ENCODE measurements at places on chromosomes 1 and 21. TPM values are rescaled to one million over a fixed set of nuclear protein-coding genes. Genes with fewer than 3 reads are reported as not detected.

- DNase-seq = no peak
Observed at GRCh38 chr1:196887515-196888239, at the start of gene CFHR4. TSS of gene CFHR4 (plus strand) at chr1:196888052. CDS start at chr1:196888151, 99 bp downstream.

GRCh38 chr1:116711263-116711840 lies 42.9 kb upstream of the CD2 start:
- DNase-seq = peak; percentile 32

DNA sequence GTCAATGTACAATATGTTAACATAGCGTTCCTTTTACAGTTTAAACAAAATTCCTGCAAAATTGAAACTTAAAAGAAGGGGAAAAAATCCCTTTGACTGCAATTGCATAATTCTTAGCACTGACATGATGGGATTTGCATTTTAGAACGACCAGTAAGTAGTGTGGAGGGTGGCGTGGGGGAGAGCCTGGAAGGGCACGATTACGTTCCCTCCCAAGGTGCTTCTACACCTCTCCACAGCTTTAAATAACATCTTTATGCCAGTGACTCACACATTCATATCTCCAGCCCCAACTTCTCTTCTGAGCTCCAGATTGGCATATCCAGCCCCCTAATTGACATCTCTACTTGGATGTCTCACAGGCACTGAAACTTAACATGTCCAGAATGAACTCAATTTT lies 64.3 kb downstream of the OLFML3 start:
- DNase-seq = no peak

DNA sequence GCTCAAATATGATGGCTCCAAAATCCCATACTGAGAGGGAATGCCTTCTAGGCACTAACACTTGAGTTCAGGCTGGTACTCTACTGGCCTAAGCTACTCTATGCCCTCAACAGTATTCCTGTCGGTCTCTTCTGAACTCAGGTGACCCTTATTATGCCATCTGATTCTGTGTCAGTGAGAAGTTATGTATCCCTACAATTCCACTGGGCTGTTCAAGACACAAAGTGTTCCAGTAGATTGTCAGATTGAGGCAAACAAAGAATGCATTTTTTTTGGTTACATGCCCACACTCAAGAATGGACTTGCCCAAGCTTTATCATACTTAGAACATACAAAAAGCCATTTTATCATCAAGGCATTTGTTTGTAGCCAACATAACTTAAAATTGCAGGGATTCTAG lies 553.8 kb upstream of the PRMT6 start:
- DNase-seq = no peak

GRCh38 chr1:159205225-159205624 lies 550 bp downstream of the ACKR1 start:
- no peak for DNase-seq

GRCh38 chr1:201912832-201913231 lies 24.1 kb downstream of the SHISA4 start:
- no peak for DNase-seq

GRCh38 chr21:33769057-33769456 lies 126.8 kb downstream of the ITSN1 start:
- DNase-seq = no peak

DNA sequence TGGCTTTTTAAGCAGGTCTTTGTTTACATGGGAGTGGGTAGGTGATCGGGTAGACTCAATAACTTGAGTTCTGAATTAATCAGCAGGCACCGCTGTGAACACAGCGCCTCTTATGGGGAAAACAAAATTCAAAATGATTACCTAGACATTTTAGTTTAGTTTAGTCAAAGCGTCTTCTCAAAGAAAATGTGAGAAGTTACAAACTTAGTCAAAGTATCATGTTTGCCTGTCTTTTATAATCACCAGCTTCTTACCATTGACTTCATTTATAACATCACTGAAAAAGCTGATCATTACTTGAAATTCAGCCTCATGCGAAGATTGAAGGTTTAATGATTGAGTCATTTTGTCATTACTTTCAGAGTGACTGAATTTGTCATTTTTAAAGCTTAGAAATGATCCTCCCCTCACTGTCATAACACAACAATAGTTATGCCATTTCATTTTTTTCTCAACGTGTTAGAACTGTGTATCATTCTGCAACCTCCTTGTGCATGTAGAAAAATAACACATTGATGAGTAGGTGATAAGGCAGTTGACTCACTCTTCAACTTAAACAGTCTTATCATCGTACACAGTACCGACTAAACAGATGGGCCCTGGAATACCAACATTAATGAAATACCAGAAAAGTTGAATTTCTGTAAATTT lies 188.5 kb downstream of the NFIA start:
- no peak for DNase-seq

GRCh38 chr1:30760596-30761324 lies 3.2 kb upstream of the LAPTM5 start:
- no peak for DNase-seq

DNA sequence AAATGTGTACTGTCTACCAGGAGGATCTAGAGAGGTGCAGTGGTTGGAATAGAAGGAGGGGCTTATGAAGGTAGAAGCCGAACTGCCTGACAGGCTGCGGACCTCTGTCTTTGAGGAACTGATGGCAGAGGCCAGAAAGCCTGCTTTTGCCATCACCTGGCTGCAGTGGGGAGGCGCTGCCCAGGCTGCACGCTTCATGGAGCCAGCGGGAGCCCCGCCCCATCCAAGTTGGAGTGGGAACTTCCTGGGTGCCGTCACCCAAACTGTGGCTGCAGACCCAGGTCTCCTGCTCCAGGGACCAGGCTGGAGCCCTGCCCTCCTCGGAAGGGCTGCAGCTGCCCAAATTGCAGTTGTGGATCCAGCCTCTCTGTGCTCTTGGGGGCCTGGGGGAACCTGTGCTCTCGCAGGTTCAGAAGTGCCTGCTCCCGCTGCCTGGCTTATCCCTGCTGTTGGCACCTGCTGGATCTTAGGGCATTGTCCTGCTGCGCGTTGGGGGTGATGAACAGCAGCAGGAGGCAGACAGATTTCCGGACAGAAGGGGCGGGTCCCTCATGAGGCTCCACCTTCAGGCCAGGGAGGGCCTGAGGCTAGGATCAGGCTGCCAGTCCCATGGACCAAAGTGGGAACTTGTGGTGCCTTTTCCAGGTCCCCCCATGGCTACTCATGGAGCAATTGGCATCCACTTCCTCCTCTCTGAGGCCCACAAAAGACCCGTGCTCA lies 118.0 kb upstream of the PLPPR4 start:
- no peak for DNase-seq

DNA sequence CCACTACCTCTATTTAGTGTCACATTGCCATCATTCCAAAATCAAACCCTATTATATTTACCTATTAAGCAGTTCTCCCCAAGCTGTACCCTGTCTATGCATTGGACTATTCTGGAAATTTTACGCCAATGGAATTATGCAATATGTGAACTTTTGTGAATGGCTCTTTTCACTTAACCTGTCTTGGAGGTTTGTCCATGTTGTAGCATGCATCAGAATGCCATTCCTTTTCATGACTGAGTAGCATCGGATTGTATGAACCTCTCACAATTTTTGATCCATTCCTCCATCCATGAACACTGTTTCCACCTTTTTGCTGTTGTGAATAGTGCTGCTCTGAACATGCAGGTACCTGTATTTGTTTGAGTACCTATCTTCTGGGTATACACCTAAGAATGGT lies 33.7 kb downstream of the FAM163A start:
- DNase-seq = no peak

DNA sequence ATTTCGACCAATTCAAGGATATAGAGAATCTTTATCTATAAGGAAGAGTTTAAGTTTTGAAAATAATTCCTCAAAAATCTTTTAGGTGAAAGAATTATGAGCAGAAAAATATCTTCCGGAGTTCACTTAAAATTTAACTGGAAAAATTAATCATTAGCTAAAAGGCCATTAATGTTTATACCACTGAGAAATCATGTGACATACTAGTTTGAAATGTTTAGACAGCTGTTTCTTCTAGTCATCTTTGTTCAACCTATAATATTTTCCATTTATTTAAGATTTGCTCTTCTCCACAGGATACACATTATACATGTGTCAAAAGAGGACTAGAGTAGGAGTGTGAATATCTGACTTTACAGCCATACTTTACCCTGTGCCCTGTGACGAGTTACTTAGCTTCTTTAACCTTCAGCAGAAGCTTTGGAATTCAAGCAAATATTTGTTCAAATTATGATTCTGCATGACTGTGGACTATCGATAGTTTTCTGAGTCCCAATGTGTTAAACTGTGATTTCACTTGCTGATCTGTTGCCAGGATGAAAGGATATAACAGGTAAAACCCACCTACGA lies 374.8 kb downstream of the BRINP3 start:
- DNase-seq = no peak

- DNase-seq = peak; percentile 82
Observed at GRCh38 chr1:41810446-41810845, 108.3 kb downstream of the HIVEP3 start.

- DNase-seq = peak; percentile 28
Observed at GRCh38 chr1:230068952-230069684, 2.1 kb downstream of the GALNT2 start.

DNA sequence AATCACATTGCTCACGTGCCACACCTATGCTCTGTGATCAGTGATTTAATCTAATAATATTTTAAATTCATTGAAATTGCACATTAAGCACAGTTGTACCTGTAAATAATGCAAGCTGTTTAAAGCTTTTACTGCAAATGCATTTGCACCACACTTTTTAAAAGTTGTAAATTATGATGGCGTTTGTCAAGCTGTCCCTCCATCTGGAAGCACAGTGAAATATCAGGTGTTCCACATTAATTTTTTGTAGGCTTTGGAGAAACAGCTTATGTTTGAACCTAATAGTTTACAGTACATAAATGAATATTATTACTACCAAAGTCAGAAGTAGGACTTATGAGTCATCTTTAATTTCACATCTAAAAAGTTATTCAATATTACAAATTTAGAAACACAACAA lies 3.0 kb upstream of the DPYD start:
- DNase-seq = no peak

GRCh38 chr1:189524501-189524900 lies 953.2 kb downstream of the BRINP3 start:
- DNase-seq = no peak

GRCh38 chr21:39071623-39072214 lies 111.5 kb downstream of the PSMG1 start:
- DNase-seq = peak; percentile 56

- DNase-seq = no peak
Observed at GRCh38 chr1:90174246-90174645, 179.3 kb downstream of the ZNF326 start.

GRCh38 chr21:43983390-43983789 lies 28.7 kb upstream of the TRAPPC10 start:
- no peak for DNase-seq

DNA sequence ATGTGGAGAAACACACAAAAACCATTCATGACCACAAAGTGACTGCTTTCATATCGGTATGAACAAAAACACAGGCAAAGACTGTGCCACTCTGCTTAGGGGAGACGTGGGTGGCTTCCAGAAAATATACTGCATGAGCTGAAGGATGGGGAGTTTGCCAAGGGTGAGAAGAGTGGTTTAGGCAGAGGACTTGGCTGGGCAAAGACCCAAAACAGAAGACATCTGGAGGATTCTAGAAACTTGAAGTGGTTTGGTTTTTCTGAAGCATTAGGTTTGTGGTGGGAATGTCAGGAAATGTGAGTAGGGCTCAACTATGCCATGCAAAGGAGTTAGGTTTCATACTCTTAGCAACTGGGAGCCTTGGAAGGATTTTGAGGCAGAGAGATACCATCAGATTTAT lies 26.6 kb upstream of the DNM3 start:
- peak; percentile 9 for DNase-seq

DNA sequence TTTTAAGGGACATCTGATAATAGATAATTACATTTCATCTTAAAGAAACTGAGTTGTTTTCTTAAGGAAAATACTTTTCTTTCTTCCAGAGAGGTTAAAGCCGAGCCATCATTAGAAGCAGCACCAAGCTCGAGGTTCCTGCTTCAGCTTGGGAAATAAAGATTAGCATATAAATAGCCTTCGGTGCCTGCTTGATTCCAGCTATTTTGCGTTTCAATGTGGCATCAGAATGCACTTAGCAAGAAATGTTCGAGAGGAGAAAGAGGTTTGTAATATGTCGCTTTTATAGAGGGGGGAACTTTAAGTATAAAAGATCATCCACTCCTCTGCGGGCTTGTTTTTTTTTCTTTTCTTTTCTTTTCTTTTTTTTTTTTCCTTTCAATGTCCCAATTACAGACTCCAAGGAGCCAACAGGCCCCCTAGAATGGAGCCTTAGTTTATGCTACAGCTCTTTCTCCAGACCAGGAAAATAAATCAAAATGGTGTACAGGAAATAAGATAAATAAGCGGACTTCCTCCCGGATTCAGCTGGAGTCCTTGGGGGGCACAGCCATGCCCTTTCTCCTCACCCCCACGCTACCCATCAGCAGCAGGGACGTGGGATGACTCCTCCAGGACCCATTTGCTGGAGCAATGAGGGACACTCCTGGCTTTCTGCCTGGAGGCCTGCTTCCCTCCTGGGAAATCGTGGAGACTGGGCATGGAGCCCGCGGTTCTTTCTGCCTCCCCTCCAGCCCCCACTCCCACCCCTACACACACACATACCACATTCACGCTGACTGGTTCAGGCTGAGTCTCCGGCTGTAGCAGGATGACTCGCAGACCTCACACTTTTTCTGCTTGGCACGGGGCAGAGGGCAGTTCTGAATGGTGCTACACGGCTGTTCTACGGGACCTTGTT lies 131.6 kb downstream of the RRAGC start:
- peak; percentile 98 for DNase-seq

DNA sequence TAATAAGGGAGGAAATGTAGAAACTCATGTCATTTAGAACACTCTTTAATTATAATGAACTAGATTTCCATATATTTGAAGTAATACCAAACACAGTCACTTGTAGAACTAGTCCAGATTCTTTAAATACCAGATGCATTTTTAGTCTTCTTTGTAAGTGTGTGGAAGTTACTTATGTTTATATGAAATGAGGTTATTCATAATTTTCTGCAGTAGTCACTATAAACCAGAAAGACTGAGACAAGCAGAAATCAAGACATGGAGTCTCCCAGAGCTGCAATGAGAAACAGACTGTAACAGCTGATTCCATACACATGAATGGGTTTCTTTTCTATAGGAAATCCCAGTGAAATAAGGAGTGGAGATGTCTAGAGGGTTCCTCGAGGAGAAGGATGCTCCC lies 216.6 kb upstream of the ZP4 start:
- DNase-seq = no peak

DNA sequence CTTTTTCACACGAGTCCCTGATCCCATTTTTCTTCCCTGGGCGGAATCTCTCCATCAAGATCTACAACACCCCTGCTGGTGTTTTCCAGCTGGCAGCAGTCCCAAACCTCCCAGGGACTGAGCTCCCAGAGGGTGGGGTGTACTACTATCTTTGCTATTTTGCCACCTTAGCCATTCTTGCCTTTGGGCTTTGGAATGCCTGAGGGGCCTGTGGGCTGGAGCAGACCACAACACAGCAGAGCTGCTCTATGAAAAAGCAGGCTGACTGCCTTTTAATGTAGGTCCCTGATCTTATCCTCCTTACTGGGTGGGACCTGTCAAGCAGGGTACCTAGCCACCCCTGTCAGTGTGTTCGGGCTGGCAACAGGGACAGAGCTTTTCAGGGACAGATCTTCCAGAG lies 91.9 kb downstream of the KCNT2 start:
- no peak for DNase-seq

- DNase-seq = no peak
Observed at GRCh38 chr1:58909914-58910681, 126.3 kb upstream of the JUN start.

Gene LORICRIN
- not detected for total RNA-seq

Gene PODN
- total RNA-seq = 40.9 TPM

Gene THEMIS2
- total RNA-seq = 115 TPM

Gene KRTAP11-1
- not detected for total RNA-seq

Gene FLVCR1
- total RNA-seq = 17.4 TPM

Gene FCRL5
- 1.7 TPM for total RNA-seq

Gene CD5L
- 0.17 TPM for total RNA-seq

Gene BECN2
- total RNA-seq = not detected

Gene FAM78B
- 1.4 TPM for total RNA-seq

Gene KRTAP19-3
- not detected for total RNA-seq

Gene CACNA1S
- not detected for total RNA-seq

Measured in lung (tissue), 17 donors.